ENCODE measurements at places on chromosomes 7 and 10.

- no peak for DNase-seq
Observed at GRCh38 chr7:17619196-17619818, 320.9 kb downstream of the AHR start.

GRCh38 chr10:88239212-88239611 is 343.9 kb downstream of the RNLS start:
- no peak for DNase-seq

DNA sequence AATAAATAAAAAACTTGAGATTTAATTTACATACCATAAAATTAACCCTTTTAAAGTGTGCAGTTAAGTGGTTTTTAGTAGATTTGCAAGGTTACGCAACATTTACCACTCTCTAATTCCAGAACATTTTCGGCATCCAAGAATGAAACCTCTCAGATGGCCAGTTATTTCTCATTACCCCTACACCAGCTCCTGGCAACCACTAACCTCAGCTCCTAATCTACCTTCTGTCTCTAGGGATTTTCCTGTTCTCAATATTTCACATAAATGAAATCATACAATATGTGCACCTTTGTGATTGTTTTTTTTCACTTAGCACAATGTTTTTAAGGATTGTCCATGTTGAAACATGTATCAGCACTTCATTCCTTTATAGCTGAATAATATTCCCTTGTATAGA is 45.1 kb downstream of the INPP5F start:
- no peak for DNase-seq

- DNase-seq, result no peak
Observed at GRCh38 chr7:77467408-77467807, 51.3 kb upstream of the GSAP start.

DNA sequence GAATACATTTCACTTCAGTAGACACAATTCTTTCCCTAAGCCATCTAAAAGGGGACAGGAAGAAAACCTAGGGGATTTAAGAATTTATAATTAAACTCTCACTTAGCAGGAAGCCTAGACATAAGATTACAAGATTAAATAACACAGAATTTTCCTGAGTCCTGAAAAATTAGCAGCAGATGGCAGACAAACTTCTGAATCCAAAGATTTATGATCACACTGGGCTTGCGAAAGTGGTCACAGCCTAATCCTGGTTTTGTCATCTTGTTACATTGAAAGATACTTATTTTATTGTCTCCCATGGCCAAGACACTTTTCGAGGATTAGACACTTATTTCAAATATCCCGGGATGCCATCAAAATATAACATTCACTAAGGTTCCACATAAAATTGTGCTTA is 2.9 kb downstream of the ERLIN1 start:
- DNase-seq, result no peak

Measured in neural crest cell (in vitro differentiated cells).